HepG2 (cell line): ENCODE measurements at places on chromosomes 11 and 22. TPM values are rescaled to one million over a fixed set of nuclear protein-coding genes. Genes with fewer than 3 reads are reported as not detected.

Gene SCUBE2
- 0.09 TPM in 1 of 2 replicates, not detected in the other for polyA plus RNA-seq

Gene COMMD9
- 43.6 and 47.3 TPM in 2 replicates for polyA plus RNA-seq

Gene PRR5L
- 0.16 TPM in 1 of 2 replicates, not detected in the other for polyA plus RNA-seq

Gene CCDC73
- 0.01 TPM in 2 replicates for polyA plus RNA-seq

Gene CAVIN3
- not detected in 2 replicates for polyA plus RNA-seq

Gene POLR2F
- 136 and 158 TPM in 2 replicates for polyA plus RNA-seq

Gene APOBEC3B
- 4.3 and 6.7 TPM in 2 replicates for polyA plus RNA-seq

Gene RIBC2
- polyA plus RNA-seq = not detected in 2 replicates

Gene NKAPD1
- polyA plus RNA-seq = 8.3 and 11.2 TPM in 2 replicates

Gene FBLN1
- polyA plus RNA-seq = 103 and 108 TPM in 2 replicates

Gene RIC8A
- polyA plus RNA-seq = 63.8 and 84.3 TPM in 2 replicates

Gene EXPH5
- polyA plus RNA-seq = under 0.01 TPM in 1 of 2 replicates, not detected in the other

Gene IGLL1
- polyA plus RNA-seq = not detected in 2 replicates

Gene DERL3
- not detected in 2 replicates for polyA plus RNA-seq

Gene GRM5
- not detected in 2 replicates for polyA plus RNA-seq

Gene FREY1
- polyA plus RNA-seq = 0.22 and 0.44 TPM in 2 replicates

Gene OR52N4
- polyA plus RNA-seq = 0.18 and 0.30 TPM in 2 replicates

Gene AMOTL1
- polyA plus RNA-seq = 0.01 and 0.03 TPM in 2 replicates

Gene ZNRF3
- 17.4 and 20.3 TPM in 2 replicates for polyA plus RNA-seq

Gene APOBEC3G
- polyA plus RNA-seq = 4.1 and 5.7 TPM in 2 replicates

Gene OR2D2
- not detected in 2 replicates for polyA plus RNA-seq

Gene CARD18
- not detected in 2 replicates for polyA plus RNA-seq

Gene MAP6
- polyA plus RNA-seq = 0.01 TPM in 1 of 2 replicates, not detected in the other

Gene FXYD6
- polyA plus RNA-seq = not detected in 2 replicates

Gene PGR
- not detected in 2 replicates for polyA plus RNA-seq

Gene ACTN3
- polyA plus RNA-seq = 0.07 and 0.09 TPM in 2 replicates

Gene PRG3
- polyA plus RNA-seq = not detected in 2 replicates

Gene OMP
- not detected in 2 replicates for polyA plus RNA-seq

Gene PRDX5
- 288 and 311 TPM in 2 replicates for polyA plus RNA-seq

Gene CRYBA4
- polyA plus RNA-seq = not detected in 2 replicates

Gene ESAM
- polyA plus RNA-seq = 6.3 and 6.8 TPM in 2 replicates

Gene MPPED2
- not detected in 2 replicates for polyA plus RNA-seq

Gene CCDC89
- 0.13 TPM in 1 of 2 replicates, not detected in the other for polyA plus RNA-seq
